DND-41 (cell line): ENCODE measurements at places on chromosomes 13 and 19.

DNA sequence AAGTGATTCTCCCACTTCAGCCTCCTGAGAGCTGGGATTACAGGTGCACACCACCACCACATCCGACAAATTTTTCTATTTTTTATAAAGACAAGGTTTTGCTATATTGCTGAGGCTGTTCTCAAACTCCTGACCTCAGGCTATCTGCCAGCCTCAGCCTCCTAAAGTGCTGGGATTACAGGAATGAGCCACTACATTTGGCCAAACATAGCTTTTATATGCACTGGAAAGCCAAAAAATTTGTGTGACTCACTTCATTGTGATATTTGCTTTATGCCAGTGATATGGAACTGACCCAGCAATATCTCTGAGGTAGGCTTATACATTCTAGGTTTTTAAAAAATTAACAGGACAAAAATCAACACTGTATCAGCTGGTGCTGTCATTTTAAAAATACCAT, 26.8 kb upstream of the ACOD1 start:
- H3K4me1 ChIP-seq: no peaks in the 10 kb centered on the region
- H3K36me3 ChIP-seq: no peaks in the 10 kb centered on the region
- no peak overlapping the region for H3K4me3 ChIP-seq

DNA sequence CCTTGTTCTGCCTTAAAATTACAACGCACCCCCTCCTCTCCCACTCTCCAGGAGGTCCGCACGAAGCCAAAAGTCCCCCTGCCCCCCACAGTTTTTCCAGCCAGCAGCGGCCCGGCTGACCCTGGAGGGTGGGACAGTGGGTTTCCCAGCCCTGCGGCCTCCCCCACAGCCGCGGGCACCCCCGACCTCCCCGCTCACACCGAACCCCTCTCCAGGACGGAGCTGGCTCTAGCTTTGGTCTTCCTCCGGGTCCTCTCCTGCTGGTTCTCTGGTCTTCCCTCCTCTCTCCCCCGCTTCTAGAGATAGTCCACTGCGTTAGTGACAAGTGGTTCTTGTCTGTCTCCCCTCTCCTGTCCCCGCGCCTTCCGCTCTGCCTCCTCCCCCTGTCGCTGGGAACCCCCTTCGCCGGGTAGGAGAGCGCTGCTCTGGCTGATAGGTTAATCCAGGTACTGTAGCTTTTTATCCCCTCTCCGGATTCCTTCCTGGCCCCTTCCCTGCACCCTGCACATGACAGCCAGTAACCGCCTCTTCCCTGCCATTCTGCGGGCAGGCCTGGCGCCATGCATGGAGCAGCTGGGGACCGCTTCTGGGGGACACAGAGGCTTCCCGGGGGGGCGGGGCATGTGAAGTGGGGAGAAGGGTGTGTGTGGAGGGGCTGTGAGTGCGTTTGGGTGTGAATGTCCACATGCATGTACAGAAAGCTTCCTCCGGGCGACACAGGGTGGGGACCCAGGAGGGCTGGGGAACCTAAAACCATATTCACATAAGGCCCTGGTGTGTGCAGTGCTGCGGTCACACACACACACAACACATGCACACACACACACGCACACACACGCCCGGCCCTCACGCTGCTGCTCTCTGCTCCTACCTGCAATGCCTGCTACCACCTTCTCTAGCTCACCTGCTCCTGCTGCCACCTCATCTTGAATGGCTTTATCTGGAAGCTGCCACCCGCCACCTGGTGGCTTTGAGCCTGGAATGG, 17.2 kb downstream of the PRR36 start:
- H3K36me3 ChIP-seq: peaks cover 2% of the 10 kb centered on the region
- no peak overlapping the region for H3K4me3 ChIP-seq
- no peaks in the 10 kb centered on the region for H3K27me3 ChIP-seq
- DNase-seq: no peak
- H3K27ac ChIP-seq: no peak overlapping the region

DNA sequence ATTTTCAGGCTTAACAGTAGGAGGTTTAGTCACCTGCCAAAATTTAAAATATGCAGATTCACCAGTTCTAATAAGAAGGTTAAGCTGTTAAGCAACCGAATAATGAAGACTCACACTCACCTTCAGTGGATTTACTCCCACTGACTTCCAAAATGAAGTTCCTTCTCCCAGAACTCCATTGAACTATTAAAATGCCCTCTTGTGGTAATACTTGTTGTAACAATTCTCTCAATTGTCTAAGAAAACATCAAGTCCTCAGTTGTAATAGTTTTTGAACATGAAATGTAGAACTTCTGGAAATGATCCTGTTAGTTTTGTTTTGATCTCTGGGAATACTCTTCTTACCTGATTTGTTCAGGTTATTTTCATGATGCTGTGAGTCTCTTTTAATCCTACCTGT, 522.0 kb upstream of the ATXN8OS start:
- no peak overlapping the region for H3K4me3 ChIP-seq
- H3K36me3 ChIP-seq: no peaks in the 10 kb centered on the region
- no peaks in the 10 kb centered on the region for H3K27me3 ChIP-seq
- no peaks in the 10 kb centered on the region for H3K4me1 ChIP-seq
- no peak for DNase-seq

GRCh38 chr13:108269601-108270328, at the start of gene TNFSF13B:
Gene TNFSF13B (plus strand): TSS chr13:108269718. CDS start chr13:108269896, 178 bp downstream.
- no peaks in the 10 kb centered on the region for H3K4me1 ChIP-seq
- no peak within 1 kb of the TSS for H3K27ac ChIP-seq
- no peaks in the 10 kb centered on the region for H3K36me3 ChIP-seq
- H3K4me3 ChIP-seq: no peak within 1 kb of the TSS

DNA sequence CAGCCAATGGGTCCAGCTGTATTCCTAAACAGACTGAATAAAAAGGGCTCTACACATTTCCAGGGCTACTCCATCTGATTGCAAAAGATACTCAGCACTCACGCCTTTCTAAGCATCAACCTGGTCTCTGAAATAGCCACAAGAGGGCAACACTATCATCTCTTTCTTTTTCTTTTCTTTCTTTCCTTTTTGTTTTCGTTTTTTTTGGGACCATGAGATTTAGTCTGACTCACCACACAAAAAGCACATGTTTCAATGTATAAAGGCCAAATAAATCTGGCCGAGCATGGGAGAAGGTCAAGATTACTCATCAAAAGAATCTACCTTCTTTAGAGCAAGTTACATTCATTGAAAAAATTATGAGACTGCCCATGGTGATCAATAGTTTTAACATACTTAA, 805.6 kb upstream of the ARGLU1 start:
- H3K27ac ChIP-seq: no peak overlapping the region
- no peak for DNase-seq
- H3K27me3 ChIP-seq: no peaks in the 10 kb centered on the region
- H3K36me3 ChIP-seq: no peaks in the 10 kb centered on the region
- no peak overlapping the region for H3K4me3 ChIP-seq
- no peaks in the 10 kb centered on the region for H3K4me1 ChIP-seq

- H3K27me3 ChIP-seq: no peaks in the 10 kb centered on the region
- H3K36me3 ChIP-seq: no peaks in the 10 kb centered on the region
- no peak overlapping the region for H3K4me3 ChIP-seq
- no peak overlapping the region for H3K27ac ChIP-seq
Measured at GRCh38 chr13:76634431-76635191, 251.6 kb downstream of the KCTD12 start.
